Smooth muscle cell of the pulmonary artery (primary cell): ENCODE measurements at places on chromosomes 12 and 14. TPM values are rescaled to one million over a fixed set of nuclear protein-coding genes. Genes with fewer than 3 reads are reported as not detected.

Gene PCED1B
- 0.46 and 1.4 TPM in 2 replicates for total RNA-seq

Gene GUCY2C
- total RNA-seq: not detected in 2 replicates

Gene NOVA1
- 3.8 and 4.8 TPM in 2 replicates for total RNA-seq

Gene KRT78
- total RNA-seq: not detected in 2 replicates

Gene CCDC88C
- total RNA-seq: 0.10 and 0.26 TPM in 2 replicates

Gene KIF5A
- total RNA-seq: 0.98 and 2.1 TPM in 2 replicates

Gene CLEC6A
- not detected in 2 replicates for total RNA-seq

Gene NDUFA12
- total RNA-seq: 49.8 and 50.5 TPM in 2 replicates

Gene PRH2
- total RNA-seq: not detected in 2 replicates

Gene TRIM9
- total RNA-seq: 0.39 and 0.73 TPM in 2 replicates

Gene C12orf50
- total RNA-seq: not detected in 2 replicates

Gene STXBP6
- total RNA-seq: 1.7 and 7.6 TPM in 2 replicates

Gene SOS2
- 20.1 and 21.8 TPM in 2 replicates for total RNA-seq

Gene ARHGAP9
- total RNA-seq: 0.07 and 0.33 TPM in 2 replicates

Gene CIROP
- total RNA-seq: 0.13 TPM in 1 of 2 replicates, not detected in the other

Gene NEDD8
- 122 and 125 TPM in 2 replicates for total RNA-seq

Gene JPH4
- total RNA-seq: not detected in 2 replicates
